ENCODE measurements at places on chromosomes 16 and 17. TPM values are rescaled to one million over a fixed set of nuclear protein-coding genes. Genes with fewer than 3 reads are reported as not detected.

The LRRC46 gene
- 0.40 TPM for polyA plus RNA-seq

GRCh38 chr16:22844416-22844815 lies 30.5 kb downstream of the HS3ST2 start:
- H3K27ac ChIP-seq = no peak overlapping the region
- no peak overlapping the region for H3K4me3 ChIP-seq
- no peak for DNase-seq
- no peaks in the 10 kb centered on the region for H3K27me3 ChIP-seq
- no peaks in the 10 kb centered on the region for H3K36me3 ChIP-seq

DNA sequence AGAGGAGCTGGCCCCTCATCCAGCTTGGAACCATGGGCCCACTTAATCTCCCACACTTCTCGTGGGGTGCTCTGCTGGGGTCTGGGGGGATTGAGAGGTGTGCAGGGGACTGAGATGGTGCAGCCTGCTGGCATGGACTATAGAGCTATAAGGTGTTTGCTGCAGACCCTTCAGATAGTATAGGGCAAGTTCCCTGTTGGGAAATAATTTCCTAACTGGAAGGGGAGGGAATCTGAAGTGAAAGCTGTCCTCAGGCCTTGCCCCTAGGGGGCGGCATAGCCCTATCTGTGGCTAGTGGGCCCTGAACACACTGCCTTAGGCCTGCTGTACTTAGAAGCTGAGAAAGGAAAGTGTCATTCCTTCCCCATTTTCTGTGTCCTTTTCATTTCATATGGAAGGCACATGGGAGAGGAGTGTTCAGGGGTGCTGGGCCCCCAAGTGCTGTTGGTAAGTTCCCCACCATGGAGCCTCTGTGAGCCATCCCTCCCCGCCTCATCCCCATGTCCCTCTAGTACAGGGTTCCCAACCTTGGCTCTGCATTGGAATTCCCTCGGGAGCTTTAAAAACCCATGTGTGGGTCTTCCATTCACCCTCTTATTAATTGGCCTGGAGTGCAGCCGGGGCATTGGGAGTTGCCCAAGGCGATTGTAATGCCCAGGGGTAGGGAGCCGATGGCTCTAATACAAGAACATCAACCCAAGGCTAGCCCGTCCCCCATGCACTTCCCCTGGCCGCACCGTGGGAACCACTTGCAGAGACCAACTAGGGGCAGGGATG lies 19.7 kb downstream of the GOSR2 start:
- peak; percentile 81 for DNase-seq
- no peak overlapping the region for H3K27ac ChIP-seq
- H3K4me1 ChIP-seq = peaks cover 14% of the 10 kb centered on the region
- H3K27me3 ChIP-seq = no peaks in the 10 kb centered on the region
- H3K4me3 ChIP-seq = no peak overlapping the region
- H3K36me3 ChIP-seq = peaks cover 41% of the 10 kb centered on the region

DNA sequence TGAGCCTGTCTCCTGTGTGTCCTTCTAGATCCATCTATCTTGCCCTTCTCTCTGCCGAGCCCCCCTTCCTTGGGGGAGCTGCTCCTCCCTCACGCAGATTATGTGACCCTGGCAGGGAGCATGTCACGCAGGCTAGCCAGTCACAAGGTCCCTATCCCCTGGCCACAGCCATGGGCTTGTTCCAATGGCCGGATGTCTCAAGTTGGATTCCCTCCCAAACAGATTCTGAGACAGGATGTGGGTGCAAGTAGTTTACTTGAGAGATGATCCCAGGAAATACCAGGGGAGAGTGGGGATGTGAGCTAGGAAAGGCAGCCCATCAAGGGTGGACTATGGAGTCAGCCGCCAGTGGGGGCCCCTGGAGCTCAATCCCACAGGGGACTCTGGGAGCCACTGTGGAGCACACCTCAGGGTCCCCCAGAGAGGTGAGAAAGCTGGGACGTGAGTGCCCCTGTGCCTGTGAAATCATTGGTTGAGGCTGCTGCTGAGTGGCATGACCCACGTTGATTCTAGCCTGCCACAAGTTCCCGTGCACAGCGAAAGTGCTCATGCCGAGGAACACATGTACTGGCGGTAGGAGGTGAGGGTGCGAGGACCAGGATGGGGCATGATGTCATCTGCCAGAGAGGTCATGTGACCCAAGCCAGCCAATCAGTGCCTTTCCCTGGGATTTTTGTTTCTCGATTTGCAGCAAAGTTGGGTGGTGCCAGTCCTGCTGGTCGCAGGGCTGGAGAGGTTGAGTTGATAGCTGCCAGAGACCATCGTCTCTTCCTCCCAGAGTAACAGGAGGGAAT lies 6.4 kb upstream of the CRISPLD2 start:
- H3K4me3 ChIP-seq = no peak overlapping the region
- DNase-seq = no peak
- no peaks in the 10 kb centered on the region for H3K36me3 ChIP-seq

DNA sequence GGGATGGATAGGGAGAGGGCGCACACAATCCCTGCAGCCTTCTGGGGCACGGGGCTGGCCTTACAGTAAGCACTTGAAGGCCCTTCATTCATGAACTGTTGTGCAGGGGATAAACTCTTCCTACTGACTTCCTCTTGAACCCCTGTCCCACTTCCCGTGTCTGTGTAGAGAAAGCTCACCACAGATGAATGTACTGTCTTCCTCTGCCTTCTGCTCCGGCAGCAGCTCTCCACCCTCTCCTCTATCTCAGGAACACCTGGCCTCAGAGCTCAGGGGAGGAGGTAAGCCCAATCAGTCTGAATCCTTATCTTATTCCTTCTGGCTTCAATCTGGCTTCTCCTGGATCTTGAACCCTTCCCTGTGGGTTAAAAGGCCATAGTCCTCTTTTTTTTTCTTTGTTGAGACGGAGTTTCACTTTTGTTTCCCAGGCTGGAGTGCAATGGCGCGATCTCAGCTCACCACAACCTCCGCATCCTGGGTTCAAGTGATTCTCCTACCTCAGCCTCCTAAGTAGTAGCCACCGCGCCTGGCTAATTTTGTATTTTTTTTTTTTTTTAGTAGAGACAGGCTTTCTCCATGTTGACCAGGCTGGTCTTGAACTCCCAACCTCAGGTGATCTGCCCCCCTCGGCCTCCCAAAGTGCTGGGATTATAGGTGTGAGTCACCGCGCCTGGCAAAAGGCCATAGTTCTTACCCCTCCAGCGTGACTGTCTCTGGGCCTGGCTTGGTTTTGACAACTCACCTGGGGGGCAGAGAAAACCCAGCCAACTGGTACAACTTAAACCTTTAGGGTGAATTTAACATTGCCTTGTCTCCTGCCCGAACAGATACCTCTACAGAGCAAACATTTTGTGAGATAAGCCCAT lies 7.2 kb upstream of the SLC52A1 start:
- H3K27ac ChIP-seq = no peak overlapping the region
- H3K4me1 ChIP-seq = no peaks in the 10 kb centered on the region
- no peaks in the 10 kb centered on the region for H3K27me3 ChIP-seq
- H3K4me3 ChIP-seq = no peak overlapping the region
- no peaks in the 10 kb centered on the region for H3K36me3 ChIP-seq

The C16orf96 gene
- polyA plus RNA-seq = 0.05 TPM

The RNF112 gene
- polyA plus RNA-seq = 1.5 TPM

DNA sequence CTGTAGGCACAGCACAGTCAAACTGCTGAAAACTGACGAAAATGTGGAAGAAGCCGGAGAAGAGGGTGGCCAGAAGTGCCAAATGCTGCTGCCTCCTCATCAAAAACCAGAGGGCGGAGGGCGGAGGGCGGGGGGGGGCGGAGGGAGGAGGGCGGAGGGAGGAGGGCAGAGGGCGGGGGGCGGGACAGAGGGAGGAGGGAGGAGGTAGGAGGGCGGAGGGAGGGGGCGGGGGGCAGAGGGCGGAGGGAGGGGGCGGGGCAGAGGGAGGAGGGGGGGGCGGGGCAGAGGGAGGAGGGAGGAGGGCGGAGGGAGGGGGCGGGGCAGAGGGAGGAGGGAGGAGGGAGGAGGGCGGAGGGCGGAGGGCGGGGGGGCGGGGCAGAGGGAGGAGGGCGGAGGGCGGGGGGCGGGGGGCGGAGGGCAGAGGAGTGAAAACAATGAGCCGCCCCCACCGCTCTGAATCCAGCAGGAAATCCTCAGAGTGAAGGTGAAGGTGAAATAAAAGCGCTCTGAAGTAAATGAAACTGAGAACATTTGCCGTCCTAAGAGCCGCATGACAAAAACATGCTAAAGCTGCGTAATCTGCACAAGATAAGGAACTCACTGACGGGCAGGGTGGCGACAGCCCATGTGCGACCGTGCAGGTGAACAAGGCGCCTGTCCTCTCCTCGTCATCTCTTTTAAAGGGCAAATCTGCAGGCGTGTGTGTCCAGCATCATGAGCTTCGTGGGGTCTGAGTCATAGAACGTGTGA lies 22.6 kb upstream of the CBFA2T3 start:
- no peak overlapping the region for H3K27ac ChIP-seq
- no peak overlapping the region for H3K4me3 ChIP-seq
- no peaks in the 10 kb centered on the region for H3K36me3 ChIP-seq
- peaks cover 20% of the 10 kb centered on the region for H3K27me3 ChIP-seq

- H3K27ac ChIP-seq = peak overlapping the region; percentile 27
- no peaks in the 10 kb centered on the region for H3K27me3 ChIP-seq
- H3K4me1 ChIP-seq = peaks cover 7% of the 10 kb centered on the region
- no peaks in the 10 kb centered on the region for H3K36me3 ChIP-seq
- DNase-seq = no peak
Observed at GRCh38 chr17:9401434-9401833, 174.2 kb downstream of the STX8 start.
